ENCODE measurements at places on chromosomes 16 and 17. TPM values are rescaled to one million over a fixed set of nuclear protein-coding genes. Genes with fewer than 3 reads are reported as not detected.
A peak's percentile ranks its signal among the peaks of the same experiment; 100 is the strongest.

DNA sequence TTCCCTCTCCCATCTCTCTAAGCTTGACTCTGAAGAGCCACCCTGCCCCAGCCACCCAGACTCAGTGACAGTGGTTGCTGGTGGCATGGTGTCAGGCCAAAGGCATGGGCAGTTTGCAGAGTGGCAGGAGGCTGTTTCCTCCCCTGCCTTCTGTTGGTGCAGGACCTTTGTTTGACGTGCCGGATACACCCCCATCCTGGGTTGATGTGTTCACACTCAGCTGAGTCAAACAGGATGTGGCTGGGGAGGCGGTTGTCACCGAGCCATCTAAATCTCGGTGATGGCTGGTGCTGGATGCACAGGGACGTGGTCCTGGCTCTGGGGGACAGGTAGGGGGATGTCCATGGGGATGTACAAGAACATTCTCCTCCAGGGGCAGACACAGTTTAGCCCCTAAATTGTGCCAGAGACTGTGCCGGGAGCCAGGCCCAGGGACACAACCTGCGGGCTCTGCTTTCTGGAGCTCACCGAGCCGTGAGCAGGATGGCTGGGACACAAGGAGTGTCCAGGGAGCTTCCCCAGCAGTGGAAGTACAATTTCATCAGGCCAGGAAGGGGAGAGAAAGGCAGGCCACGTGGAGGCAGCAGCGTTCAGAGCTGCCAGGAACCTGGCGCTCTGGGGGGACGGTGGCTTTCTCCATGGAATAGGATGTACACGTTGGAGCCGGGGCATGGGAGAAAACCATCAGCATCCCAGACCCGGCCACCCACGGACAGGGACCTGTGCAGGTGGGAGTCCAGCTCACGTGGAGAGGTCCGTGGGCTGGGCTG lies 264.2 kb downstream of the SEC14L1 start:
- peak; percentile 92 for DNase-seq
- H3K27ac ChIP-seq, result peak overlapping the region; percentile 65

Gene APRT
- 192 TPM for total RNA-seq

Gene TMEM204
- total RNA-seq, result 2.8 TPM

DNA sequence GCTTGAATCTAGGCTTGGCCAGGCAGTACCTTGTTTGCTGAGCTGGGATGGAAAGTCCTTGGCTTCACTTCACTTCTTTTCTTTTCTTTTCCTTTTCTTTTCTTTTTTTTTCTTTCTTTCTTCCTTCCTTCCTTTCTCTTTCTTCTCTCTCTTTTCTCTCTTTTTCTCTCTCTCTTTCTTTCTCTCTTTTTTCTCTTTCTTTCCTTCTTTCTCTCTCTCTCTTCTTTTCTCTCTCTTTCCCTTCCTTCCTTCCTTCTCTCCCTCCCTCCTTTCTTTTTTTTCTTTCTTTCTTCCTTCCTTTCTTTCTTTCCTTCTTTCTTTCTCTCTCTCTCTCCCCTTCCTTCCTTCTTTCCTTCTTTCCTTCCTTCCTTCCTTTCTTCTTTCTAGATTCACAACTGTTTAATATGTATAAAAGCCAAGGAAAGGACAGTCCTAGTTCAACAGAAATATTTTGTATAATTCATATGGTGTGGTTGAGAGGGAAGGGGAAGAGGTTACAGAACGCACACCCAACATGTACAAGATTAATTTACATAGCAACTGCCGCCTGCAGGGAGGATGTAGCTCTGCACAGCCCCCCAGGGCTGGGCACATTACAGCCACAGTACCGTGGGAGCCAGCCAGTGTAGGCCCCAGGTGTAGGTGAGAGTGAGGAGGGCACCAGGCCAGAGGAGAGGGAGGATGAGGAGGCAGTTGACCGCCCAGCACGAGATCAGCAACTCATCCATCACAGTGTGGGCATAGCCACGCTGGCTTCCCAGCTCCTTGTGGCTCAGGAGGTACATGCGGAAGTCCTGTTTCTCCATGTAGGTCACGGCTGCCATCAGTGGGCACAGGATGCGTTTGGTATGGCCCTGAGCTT lies 9.7 kb upstream of the ITGB3 start:
- H3K4me1 ChIP-seq, result peaks cover 15% of the 10 kb centered on the region
- no peaks in the 10 kb centered on the region for H3K36me3 ChIP-seq
- peaks cover 27% of the 10 kb centered on the region for H3K27me3 ChIP-seq
- DNase-seq, result no peak

Gene NXPH3
- total RNA-seq, result not detected

Data from natural killer cell treated with Interleukin-12 subunit alpha and Interleukin-12 subunit beta and Interleukin-15 and Interleukin-18, amount 100 ng/mL, for 72 hours (primary cell).